Activated T-cell treated with anti-CD3 and anti-CD28 coated beads, Interleukin-2, amount 50 U/mL, for 24 hours (primary cell): ENCODE measurements at places on chromosomes 4 and X.

DNA sequence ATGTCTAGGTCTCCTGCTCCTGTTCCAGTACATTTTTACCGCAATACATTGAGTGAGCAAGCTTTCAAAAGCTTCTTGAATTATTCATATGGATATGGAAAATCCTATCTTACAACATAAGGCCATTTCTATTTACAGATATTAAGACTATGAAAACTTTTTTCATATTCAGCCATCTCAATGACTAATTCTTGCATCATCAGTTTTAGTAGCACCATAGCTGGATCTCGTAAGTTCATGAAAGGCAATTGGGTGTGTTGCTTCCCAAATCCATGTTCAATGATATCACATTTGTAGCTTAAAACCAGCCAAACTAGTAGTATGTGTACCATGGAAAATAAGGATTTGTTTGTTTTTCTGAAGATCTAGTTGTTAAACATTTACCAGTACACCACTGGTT is 118.3 kb upstream of the GABRA2 start:
- no peak overlapping the region for H3K4me3 ChIP-seq
- no peaks in the 10 kb centered on the region for H3K4me1 ChIP-seq
- H3K36me3 ChIP-seq: no peaks in the 10 kb centered on the region
- DNase-seq: no peak
- H3K27ac ChIP-seq: no peak overlapping the region
- no peaks in the 10 kb centered on the region for H3K27me3 ChIP-seq

DNA sequence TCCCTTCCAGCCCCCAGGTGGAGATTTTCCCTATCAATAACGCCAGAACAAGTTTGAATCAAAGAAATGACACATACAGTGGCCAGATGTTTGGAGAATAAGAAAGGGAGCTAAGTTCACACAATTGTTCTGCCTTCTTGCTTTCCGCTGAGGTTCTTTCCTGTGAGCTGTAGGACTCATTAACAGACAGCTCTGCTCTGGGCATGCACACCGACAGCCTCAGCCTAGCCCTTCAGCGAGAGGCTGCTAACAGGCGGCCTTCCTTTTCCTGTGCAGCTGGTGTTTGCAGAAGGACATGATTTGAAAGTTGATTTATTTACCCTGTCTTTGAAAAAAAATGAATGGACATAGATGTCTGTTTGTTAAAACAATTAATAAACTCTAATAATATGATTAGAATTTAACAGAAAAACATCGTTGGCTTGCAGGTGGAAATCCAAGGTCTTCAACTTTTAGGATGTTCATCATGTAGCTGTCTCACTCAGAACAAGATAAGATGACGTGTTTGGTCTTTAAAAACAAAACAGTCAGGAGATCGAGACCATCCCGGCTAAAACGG is 183.3 kb downstream of the KDR start:
- DNase-seq: no peak
- no peak overlapping the region for H3K27ac ChIP-seq
- H3K27me3 ChIP-seq: peaks cover 3% of the 10 kb centered on the region

DNA sequence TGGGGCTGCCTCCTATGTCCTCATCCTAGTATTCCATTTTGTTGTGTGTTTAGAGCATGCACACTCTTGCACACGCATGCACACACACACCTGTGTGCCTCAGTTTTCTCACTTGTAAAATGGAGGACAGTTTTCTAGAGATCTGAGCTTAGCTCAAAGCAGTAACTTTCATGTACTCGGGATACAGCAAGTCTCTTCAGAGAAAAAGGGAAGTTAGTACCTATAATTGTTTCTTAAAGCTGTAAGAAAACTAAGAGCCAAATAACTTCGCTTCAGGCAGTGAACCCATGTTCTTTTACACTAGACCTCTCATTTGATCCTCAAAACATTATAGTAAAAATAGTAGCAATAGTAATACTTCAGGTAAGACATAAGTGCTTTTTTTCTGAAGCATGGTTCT is 49.6 kb downstream of the KIT start:
- H3K27me3 ChIP-seq: peaks cover 13% of the 10 kb centered on the region
- DNase-seq: no peak
- H3K36me3 ChIP-seq: no peaks in the 10 kb centered on the region
- peaks cover 11% of the 10 kb centered on the region for H3K4me1 ChIP-seq

DNA sequence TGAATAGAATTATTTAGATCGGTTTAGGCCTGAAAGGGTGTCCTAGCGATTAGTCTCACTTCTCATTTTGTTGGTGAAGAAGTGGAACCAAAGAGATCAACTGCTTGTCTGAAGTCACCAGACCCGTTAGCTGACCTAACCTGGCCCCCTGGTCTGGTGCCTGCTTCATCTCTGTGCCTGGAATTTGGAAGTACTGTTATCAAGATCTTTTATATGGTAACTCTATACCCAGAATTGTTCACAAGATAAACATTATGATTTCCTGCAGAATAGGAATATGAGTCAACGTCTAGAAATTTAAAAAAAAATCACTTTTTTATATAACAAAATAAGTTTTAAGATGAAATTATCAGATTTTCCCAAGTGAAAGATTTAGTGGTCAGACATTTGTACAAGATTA is 37.2 kb downstream of the LRP2BP start:
- H3K4me3 ChIP-seq: no peak overlapping the region
- no peaks in the 10 kb centered on the region for H3K27me3 ChIP-seq
- no peak for DNase-seq
- peaks cover 8% of the 10 kb centered on the region for H3K4me1 ChIP-seq
- no peak overlapping the region for H3K27ac ChIP-seq

GRCh38 chrX:113906168-113906567 is 677.7 kb upstream of the HTR2C start:
- no peaks in the 10 kb centered on the region for H3K4me1 ChIP-seq
- no peaks in the 10 kb centered on the region for H3K36me3 ChIP-seq
- H3K4me3 ChIP-seq: no peak overlapping the region
- no peak for DNase-seq
- peaks cover 10% of the 10 kb centered on the region for H3K27me3 ChIP-seq

DNA sequence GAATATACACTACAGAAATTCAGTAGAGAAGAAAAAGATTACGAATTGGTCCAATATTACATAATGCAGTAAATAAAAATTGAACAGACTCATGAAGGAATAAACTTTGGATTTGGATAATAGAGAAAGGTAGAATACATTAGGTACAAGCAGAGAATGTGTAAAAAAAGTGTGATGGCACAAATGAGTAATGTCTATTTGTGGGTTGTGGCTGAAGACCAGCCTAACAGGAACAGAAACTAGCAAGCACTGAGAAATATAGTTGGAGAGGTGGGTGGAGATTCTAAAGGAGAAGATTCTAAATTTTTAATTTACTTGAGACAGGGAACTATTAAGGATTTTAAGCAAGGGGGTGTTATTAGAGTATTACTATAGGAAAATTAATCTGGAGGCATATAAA is 15.2 kb upstream of the CLOCK start:
- H3K4me1 ChIP-seq: peaks cover 11% of the 10 kb centered on the region
- no peak overlapping the region for H3K4me3 ChIP-seq
- H3K36me3 ChIP-seq: no peaks in the 10 kb centered on the region
- H3K27ac ChIP-seq: no peak overlapping the region

DNA sequence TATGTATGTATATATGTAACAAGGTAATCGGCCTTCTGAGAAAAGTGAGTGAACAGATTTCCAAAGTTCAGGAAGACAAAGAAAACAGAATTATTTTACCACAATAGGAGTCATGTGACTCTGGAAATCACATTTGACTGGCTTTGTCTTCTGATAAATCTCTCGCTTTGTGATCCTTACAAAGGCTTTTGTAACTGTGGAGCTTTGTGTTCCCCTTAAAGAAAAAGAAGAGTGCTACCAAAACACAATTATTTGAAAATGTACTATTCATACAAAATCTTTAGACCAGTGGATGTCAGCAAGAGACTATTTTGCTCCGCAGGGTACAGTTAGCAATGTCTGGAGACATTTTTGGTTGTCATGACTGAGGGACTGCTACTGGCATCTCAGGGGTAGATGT is 238.8 kb downstream of the LDB2 start:
- no peaks in the 10 kb centered on the region for H3K4me1 ChIP-seq
- no peak overlapping the region for H3K27ac ChIP-seq
- H3K36me3 ChIP-seq: no peaks in the 10 kb centered on the region
- DNase-seq: no peak

DNA sequence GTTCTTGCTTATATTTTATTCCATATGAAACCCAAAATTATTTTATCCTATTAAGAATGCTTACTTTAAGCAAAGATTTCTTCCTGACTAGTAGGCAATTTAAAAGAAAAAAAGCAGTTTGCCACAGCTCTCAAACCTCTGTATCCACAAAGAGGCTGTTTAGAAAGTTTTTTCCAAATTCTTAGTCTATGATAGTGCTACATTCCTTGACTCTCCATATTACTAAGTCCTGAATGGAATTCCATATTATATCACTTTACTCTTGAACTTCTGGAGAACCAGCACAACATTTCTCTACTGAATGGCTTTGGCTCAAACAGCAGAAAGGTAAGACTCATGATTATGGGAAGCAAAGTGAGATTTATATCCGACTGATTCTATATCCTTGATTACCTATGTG is 8.3 kb downstream of the SLC10A6 start:
- H3K27me3 ChIP-seq: no peaks in the 10 kb centered on the region
- H3K36me3 ChIP-seq: no peaks in the 10 kb centered on the region
- H3K4me3 ChIP-seq: no peak overlapping the region
- DNase-seq: no peak
- H3K4me1 ChIP-seq: no peaks in the 10 kb centered on the region
- H3K27ac ChIP-seq: no peak overlapping the region

- H3K27me3 ChIP-seq: peaks cover 55% of the 10 kb centered on the region
- H3K4me1 ChIP-seq: no peaks in the 10 kb centered on the region
- H3K4me3 ChIP-seq: no peak overlapping the region
Measured at GRCh38 chrX:24380262-24381187, 20.1 kb downstream of the SUPT20HL1 start.

GRCh38 chr4:163694385-163694784 is 199.9 kb downstream of the TMA16 start:
- H3K36me3 ChIP-seq: no peaks in the 10 kb centered on the region
- no peaks in the 10 kb centered on the region for H3K4me1 ChIP-seq
- H3K27ac ChIP-seq: no peak overlapping the region
- H3K4me3 ChIP-seq: no peak overlapping the region
- no peak for DNase-seq

GRCh38 chrX:39728852-39729598 is 368.7 kb downstream of the BCOR start:
- H3K27ac ChIP-seq: no peak overlapping the region
- H3K27me3 ChIP-seq: peaks cover 60% of the 10 kb centered on the region
- no peak overlapping the region for H3K4me3 ChIP-seq
- no peak for DNase-seq
- H3K4me1 ChIP-seq: peaks cover 9% of the 10 kb centered on the region
- no peaks in the 10 kb centered on the region for H3K36me3 ChIP-seq

GRCh38 chr4:14787894-14788293 is 214.4 kb upstream of the CPEB2 start:
- H3K4me3 ChIP-seq: no peak overlapping the region
- H3K27me3 ChIP-seq: peaks cover 48% of the 10 kb centered on the region
- no peak overlapping the region for H3K27ac ChIP-seq
- peaks cover 30% of the 10 kb centered on the region for H3K4me1 ChIP-seq
- DNase-seq: no peak

- H3K27ac ChIP-seq: no peak overlapping the region
- DNase-seq: no peak
- H3K4me1 ChIP-seq: no peaks in the 10 kb centered on the region
- peaks cover 3% of the 10 kb centered on the region for H3K27me3 ChIP-seq
- no peak overlapping the region for H3K4me3 ChIP-seq
- H3K36me3 ChIP-seq: no peaks in the 10 kb centered on the region
Measured at GRCh38 chr4:174654634-174655033, 132.3 kb upstream of the HPGD start.

GRCh38 chr4:2930758-2931511 is 32.3 kb downstream of the NOP14 start:
- peaks cover 82% of the 10 kb centered on the region for H3K36me3 ChIP-seq
- no peaks in the 10 kb centered on the region for H3K27me3 ChIP-seq
- H3K4me1 ChIP-seq: peaks cover 21% of the 10 kb centered on the region
- H3K4me3 ChIP-seq: peak overlapping the region; percentile 94
- H3K27ac ChIP-seq: peak overlapping the region; percentile 95

DNA sequence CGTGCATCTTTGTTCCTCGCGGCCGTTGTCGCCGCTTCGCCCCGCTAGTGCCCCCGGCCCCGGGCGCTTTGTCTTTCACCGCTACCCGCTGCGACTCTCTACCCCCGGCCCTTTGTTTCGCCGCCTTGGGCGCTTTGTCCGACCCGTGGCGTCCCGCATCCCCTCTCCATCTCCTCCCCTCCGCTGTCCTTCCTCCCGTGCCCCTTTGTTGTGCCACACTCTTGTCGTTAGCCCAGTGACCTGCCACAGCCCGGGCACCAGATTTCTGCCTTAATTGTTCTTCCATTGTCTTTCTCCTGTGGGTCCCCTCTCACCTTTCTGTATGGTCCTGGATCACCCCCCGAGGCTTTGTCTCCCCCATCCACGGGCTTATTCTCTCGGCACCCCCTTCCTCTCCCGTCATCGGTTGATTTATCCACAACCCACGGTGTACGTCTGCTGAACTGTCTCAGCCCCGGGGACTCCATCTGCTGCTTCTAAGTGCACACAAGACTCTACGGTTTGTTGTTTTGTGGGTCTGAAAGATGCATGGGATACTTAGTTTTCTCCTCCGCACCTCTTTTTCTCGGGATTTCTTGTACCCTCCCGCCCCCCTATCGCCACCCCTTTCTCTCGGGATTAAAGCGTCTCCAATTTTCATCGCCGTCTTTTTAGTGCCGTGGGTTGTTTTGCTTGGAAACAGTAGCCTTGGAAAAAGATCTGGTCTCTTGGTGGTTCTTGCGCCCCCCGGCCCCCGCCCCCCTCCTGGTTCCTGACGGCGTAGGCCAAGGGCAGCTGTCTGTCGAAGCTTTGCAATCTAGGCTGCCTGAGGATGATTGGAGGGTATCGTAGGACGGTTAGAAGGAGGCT is 783 bp downstream of the RBPJ start:
- peaks cover 40% of the 10 kb centered on the region for H3K36me3 ChIP-seq
- peak; percentile 66 for DNase-seq
- peak overlapping the region; percentile 95 for H3K27ac ChIP-seq
- peaks cover 52% of the 10 kb centered on the region for H3K4me1 ChIP-seq
- no peaks in the 10 kb centered on the region for H3K27me3 ChIP-seq

DNA sequence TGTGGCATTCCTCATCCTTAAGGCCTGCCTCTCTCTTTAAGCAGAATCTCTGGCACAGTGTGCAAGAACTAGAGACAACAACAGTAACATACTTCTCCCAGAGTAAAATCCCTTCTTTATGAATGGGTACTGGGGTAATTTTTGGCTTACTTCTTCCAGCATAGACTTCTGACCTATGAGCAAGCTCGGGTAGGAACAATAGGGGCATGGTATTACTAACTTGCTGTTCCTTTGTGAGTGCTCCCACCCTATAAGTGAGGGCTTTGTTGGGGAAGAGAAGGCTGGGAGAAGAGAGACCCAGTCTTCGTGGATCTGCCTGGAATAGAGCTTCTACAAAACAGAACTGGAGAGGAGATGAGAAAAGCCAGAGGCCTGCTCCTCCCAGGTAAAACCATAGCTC is 30.2 kb downstream of the CLDN2 start:
- no peak for DNase-seq
- H3K4me3 ChIP-seq: no peak overlapping the region
- H3K4me1 ChIP-seq: no peaks in the 10 kb centered on the region
- H3K27ac ChIP-seq: no peak overlapping the region
- H3K27me3 ChIP-seq: peaks cover 6% of the 10 kb centered on the region
